Esophagus squamous epithelium (tissue), 5 donors: ENCODE measurements at places on chromosomes 5 and 9.

DNA sequence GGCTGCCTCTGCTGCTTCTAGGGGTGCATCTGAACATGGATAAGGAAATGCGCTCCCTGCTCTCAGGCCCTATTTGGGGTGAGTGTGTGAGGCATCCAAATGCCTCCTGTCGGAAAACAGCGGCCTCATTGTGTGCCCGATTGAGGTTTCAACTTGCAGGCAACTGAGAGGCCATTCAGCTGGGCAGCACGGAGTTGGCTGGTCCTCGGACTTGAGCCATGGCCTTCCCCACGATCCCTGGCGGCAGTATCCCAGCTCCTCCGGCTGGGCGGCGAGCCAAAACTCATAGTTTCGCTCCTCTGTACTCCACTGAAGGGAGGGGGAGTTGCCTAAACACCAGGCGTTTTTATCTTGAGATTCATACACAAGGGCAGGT lies 597.3 kb upstream of the SGCD start:
- no peak for DNase-seq

- DNase-seq: no peak
Measured at GRCh38 chr5:82649943-82650342, 371.8 kb upstream of the RPS23 start.

- no peak for DNase-seq
Measured at GRCh38 chr9:70385426-70385825, 29.0 kb downstream of the KLF9 start.

DNA sequence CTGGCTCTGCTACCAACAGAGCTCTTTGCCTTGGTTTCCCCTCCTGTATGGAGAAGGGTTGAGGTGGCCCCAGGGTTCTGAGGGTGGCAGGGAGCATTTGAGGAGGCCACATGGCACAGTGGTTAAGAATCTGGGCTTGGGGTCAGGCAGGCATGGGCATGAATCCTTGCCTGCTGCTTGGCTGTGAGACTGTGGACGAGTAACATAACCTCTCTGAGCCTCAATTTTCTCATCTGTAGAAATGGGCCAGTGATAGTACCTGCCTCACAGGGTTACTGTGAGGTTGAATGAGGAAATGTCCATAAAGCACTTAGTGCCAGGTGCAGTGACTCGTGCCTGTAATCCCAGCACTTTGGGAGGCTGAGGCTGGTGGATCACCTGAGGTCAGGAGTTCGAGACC lies 5.1 kb upstream of the NDST1 start:
- DNase-seq: no peak

GRCh38 chr9:79357616-79358015 lies 214.1 kb upstream of the TLE4 start:
- DNase-seq: no peak
